ENCODE measurements at places on chromosomes 6 and 20. TPM values are rescaled to one million over a fixed set of nuclear protein-coding genes. Genes with fewer than 3 reads are reported as not detected.
A peak's percentile ranks its signal among the peaks of the same experiment; 100 is the strongest.

- no peak overlapping the region for H3K27ac ChIP-seq
- H3K27me3 ChIP-seq, result no peaks in the 10 kb centered on the region
- H3K4me1 ChIP-seq, result no peaks in the 10 kb centered on the region
- H3K4me3 ChIP-seq, result no peak overlapping the region
- no peaks in the 10 kb centered on the region for H3K36me3 ChIP-seq
Measured at GRCh38 chr20:54860716-54861115, 385.3 kb downstream of the DOK5 start.

DNA sequence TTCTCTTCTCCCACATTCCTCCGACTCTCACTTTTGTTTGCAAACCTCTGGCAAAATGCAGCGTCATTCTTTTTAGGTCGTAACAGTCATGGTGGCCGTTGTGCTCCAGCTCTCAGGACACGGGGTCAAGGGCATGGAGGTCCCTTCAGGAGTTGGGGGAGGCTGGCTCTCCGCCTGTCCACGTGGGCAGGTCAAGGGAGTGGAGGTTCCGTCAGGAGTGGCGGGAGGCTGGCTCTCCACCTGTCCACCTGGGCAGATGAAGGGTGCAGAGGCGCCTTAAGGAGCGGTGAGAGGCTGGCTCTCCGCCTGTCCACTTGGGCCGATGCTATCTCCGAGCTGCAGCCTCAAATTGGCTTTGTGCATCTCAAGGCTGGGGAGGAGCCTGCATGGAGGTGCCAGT is 98.0 kb downstream of the ERMARD start:
- H3K36me3 ChIP-seq, result no peaks in the 10 kb centered on the region
- H3K27me3 ChIP-seq, result peaks cover 21% of the 10 kb centered on the region
- no peak overlapping the region for H3K27ac ChIP-seq
- no peak overlapping the region for H3K4me3 ChIP-seq
- no peaks in the 10 kb centered on the region for H3K4me1 ChIP-seq

DNA sequence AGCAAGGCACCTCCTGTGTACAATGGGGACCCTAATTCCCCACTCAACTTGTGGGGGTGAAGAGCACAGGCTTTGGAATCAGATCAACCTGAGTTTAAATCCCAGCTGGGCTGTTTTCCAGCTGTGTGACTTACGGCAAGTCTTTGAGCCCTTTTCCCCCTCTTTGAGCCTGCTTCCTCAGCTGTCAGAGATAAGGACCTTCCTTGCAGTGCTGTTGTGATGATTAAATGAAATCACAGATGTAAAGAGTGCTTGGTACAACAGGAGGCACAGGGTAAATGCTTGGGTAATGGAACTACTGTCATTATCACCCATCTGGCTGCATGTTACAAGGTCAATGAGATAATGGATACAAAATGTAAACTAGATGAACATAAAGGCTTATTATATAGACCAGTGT is 3.2 kb downstream of the SNX21 start:
- no peak for DNase-seq
- peaks cover 42% of the 10 kb centered on the region for H3K4me1 ChIP-seq

GRCh38 chr6:129667621-129668020 is 42.4 kb downstream of the ARHGAP18 start:
- peaks cover 2% of the 10 kb centered on the region for H3K36me3 ChIP-seq
- DNase-seq, result no peak
- H3K4me1 ChIP-seq, result peaks cover 73% of the 10 kb centered on the region
- no peaks in the 10 kb centered on the region for H3K27me3 ChIP-seq
- H3K4me3 ChIP-seq, result no peak overlapping the region

- DNase-seq, result peak; percentile 41
- peaks cover 1% of the 10 kb centered on the region for H3K27me3 ChIP-seq
- H3K27ac ChIP-seq, result no peak overlapping the region
- no peak overlapping the region for H3K4me3 ChIP-seq
- H3K4me1 ChIP-seq, result peaks cover 47% of the 10 kb centered on the region
- H3K36me3 ChIP-seq, result no peaks in the 10 kb centered on the region
Measured at GRCh38 chr6:13825871-13826270, 11.5 kb upstream of the MCUR1 start.

GRCh38 chr20:38873050-38873581 is 53.1 kb upstream of the FAM83D start:
- H3K36me3 ChIP-seq, result no peaks in the 10 kb centered on the region
- DNase-seq, result no peak
- H3K4me1 ChIP-seq, result 0 out of 2 replicates have a peak, but pooled peaks cover 7% of the 10 kb centered on the region
- H3K27ac ChIP-seq, result no peak overlapping the region
- no peak overlapping the region for H3K4me3 ChIP-seq
- H3K27me3 ChIP-seq, result peaks cover 7% of the 10 kb centered on the region

DNA sequence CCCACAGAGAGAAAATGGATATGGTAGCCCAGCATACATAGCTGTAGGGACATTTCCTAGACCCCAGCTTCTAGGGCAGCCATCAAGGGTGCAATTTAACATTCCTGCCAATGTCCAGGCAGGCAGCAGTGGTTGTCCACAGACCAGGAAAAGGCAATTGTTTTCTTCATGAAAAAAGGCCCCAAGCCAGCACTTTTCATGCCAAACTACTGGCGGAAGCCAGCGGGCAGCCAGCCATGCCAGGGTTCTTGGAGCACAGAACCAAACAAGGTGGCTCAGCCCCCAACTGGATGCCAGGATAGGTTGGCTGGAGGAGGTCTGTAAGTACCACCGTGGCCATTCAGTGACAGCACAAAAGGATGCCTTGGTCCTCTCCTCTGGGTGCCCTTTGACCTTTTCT is 94.6 kb downstream of the BANF2 start:
- H3K4me1 ChIP-seq, result peaks cover 32% of the 10 kb centered on the region
- H3K4me3 ChIP-seq, result no peak overlapping the region
- H3K36me3 ChIP-seq, result no peaks in the 10 kb centered on the region

GRCh38 chr6:71489736-71490135 is 201.1 kb downstream of the OGFRL1 start:
- H3K27me3 ChIP-seq, result no peaks in the 10 kb centered on the region
- no peak overlapping the region for H3K4me3 ChIP-seq
- H3K4me1 ChIP-seq, result no peaks in the 10 kb centered on the region
- no peak overlapping the region for H3K27ac ChIP-seq

DNA sequence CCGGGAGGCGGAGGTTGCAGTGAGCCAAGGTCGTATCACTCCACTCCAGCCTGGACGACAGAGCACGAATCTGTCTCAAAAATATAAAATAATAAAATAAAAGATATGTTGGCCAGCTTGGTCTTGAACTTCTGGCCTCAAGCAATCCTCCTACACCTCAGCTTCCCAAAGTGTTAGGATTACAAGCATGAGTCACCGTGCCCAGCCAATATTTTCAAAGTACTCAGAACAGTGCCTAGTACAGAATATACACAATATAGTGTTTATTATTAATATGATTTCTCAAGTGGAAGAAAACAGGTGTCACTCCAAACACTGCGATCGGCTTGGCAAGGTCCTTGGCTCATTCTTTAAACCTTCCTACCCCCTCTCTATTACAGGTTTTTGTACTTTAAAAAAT is 3.1 kb downstream of the FAM210B start:
- no peak overlapping the region for H3K27ac ChIP-seq
- no peaks in the 10 kb centered on the region for H3K27me3 ChIP-seq
- peaks cover 18% of the 10 kb centered on the region for H3K36me3 ChIP-seq
- DNase-seq, result no peak
- H3K4me3 ChIP-seq, result no peak overlapping the region
- H3K4me1 ChIP-seq, result peaks cover 29% of the 10 kb centered on the region

GRCh38 chr6:148945301-148946021 is 198.6 kb downstream of the UST start:
- H3K4me3 ChIP-seq, result no peak overlapping the region
- DNase-seq, result no peak
- H3K36me3 ChIP-seq, result no peaks in the 10 kb centered on the region

DNA sequence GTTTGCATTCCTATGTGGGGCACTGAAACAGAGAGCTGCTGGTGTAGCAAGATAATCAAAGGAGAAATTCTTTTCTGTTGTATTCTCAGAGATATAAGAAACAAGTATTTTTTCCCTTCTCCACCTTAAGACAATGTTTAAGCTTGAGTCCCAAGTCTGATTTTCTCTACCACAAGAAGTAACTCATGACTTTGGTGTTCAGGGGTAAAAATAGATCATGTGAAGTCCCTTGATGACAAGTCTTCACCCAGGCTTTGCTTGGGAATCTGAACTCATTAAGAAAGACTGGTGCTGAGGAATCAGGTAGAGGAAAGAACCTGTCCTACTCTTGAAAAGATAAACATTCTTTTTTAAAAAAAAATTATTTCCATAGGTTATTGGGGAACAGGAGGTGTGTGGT is 205.6 kb downstream of the ALDH8A1 start:
- no peaks in the 10 kb centered on the region for H3K36me3 ChIP-seq
- DNase-seq, result no peak
- no peaks in the 10 kb centered on the region for H3K4me1 ChIP-seq
- H3K27me3 ChIP-seq, result no peaks in the 10 kb centered on the region
- no peak overlapping the region for H3K4me3 ChIP-seq
- H3K27ac ChIP-seq, result no peak overlapping the region

GRCh38 chr6:116238083-116238482 is 15.8 kb downstream of the TSPYL4 start:
- DNase-seq, result no peak
- H3K4me1 ChIP-seq, result no peaks in the 10 kb centered on the region
- H3K36me3 ChIP-seq, result peaks cover 20% of the 10 kb centered on the region

DNA sequence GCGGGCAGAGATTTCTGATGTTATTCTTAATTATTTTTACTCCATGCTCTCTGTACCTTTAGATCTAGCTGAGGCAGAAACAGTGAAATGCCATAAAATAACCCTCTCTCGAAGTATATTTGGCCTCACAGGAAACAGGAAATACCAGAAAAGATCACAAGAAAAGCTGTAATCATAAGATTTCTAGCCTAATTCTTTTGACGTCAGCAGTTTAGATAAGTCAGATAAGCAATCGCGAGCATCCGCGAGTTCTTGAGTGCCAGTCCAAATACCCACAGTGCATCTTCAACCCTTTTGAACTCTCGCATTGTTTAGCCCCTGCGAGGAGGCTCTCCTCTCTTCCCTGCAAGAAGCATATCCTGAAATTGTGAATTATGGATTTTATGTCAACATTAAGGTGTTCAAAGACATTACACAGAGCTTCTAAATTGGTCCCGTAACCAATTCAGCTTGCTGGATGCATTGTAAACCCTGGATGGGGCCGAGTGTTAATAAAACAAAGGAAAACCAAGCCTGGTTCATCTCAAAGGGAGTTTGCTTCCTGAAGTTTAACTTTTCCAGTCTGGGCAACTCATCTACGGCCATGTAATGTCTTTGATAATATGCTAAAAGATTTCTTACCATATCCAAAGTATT is 198.9 kb downstream of the MTFR2 start:
- H3K36me3 ChIP-seq, result no peaks in the 10 kb centered on the region
- no peak overlapping the region for H3K4me3 ChIP-seq
- DNase-seq, result no peak

GRCh38 chr6:110485491-110485890 is 9.1 kb upstream of the SLC22A16 start:
- no peak overlapping the region for H3K4me3 ChIP-seq
- 0 out of 3 replicates have a peak, but pooled peaks cover 4% of the 10 kb centered on the region for H3K27me3 ChIP-seq
- H3K4me1 ChIP-seq, result no peaks in the 10 kb centered on the region
- no peak for DNase-seq

DNA sequence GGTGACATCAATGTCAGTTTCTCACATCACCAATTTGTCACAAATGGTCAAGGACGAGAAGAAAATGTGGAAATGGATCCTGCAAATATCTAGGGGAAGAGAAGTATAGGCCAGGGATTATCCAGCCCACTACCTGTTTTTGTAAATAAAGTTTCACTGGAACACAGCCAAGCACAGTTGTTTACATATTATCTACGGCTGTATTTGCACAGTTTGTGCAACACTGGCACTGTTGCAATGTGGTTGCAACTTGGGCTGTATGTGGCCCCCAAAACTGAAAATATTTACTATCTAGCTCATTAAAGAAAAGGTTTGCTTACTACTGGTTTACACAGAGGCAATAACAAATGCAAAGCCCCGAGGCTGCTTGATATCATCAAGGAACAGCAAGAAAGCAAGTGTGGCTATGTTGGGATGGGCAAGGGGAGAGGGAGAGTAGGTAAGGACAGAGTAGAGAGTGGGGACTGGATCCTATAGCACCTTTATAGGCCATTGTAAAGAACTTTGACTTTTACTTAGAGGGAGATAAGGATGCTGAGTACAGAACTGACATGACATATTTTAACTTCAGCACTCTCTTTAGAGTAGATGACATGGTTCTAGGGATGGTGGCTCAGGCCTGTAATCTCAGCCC is 11.8 kb upstream of the STXBP5 start:
- no peaks in the 10 kb centered on the region for H3K36me3 ChIP-seq
- no peak overlapping the region for H3K4me3 ChIP-seq
- DNase-seq, result peak; percentile 76
- H3K4me1 ChIP-seq, result peaks cover 20% of the 10 kb centered on the region

DNA sequence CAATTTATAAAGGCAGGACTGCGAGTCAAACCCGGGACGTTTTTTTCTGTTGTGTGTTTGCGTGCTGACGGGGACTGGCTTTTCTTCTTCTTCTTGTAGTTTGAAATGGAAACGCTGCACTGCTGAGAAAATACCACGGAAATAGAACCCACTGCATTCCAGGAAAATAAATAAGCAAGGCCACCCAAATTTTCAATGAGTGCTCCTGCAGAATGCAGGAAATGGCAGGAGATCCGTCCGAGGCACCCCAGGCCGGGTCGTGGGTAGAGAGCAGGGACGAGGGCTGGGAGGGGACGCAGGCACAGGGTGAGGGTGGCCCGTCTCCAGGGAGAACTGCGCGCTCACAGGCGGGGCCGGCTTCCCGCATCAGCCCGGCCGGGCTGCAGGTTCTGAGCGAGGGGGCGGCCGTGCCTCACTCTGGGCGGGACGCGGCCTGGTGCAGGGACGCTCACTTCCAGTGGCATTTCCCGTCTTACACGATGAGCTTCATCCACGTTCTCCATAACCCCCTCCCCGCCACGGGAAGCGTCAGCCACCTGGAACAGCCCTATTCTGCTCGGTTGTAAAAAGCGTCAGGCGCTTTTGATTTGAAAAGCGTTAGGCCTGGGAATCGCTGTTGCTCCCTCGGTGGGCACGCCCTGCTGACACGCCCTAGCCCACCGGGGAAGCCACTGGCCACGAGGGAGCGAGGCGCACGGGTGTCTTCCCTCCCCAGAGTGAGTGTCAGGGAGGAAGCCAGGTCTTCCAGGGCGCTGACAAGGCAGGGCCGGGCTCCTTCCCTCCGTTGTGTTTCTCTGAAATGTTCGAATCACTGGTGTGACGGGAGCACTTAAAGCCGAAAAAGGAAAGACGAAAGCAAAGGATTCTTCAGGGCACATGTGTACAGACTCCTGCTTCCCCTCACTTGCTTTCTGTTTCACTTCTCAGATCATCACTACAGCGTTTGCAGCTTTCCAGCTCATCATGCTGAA is 17.9 kb upstream of the EXOC2 start:
- peaks cover 13% of the 10 kb centered on the region for H3K4me1 ChIP-seq
- H3K4me3 ChIP-seq, result peak overlapping the region; percentile 30
- no peaks in the 10 kb centered on the region for H3K36me3 ChIP-seq
- H3K27me3 ChIP-seq, result no peaks in the 10 kb centered on the region

GRCh38 chr6:25832307-25832662 is 433 bp upstream of the SLC17A1 start:
- no peaks in the 10 kb centered on the region for H3K36me3 ChIP-seq
- no peak overlapping the region for H3K4me3 ChIP-seq
- no peaks in the 10 kb centered on the region for H3K27me3 ChIP-seq
- no peak for DNase-seq

GRCh38 chr6:24517659-24518543 is 23.1 kb downstream of the ALDH5A1 start:
- no peak overlapping the region for H3K4me3 ChIP-seq
- no peaks in the 10 kb centered on the region for H3K27me3 ChIP-seq
- H3K27ac ChIP-seq, result no peak overlapping the region
- no peaks in the 10 kb centered on the region for H3K4me1 ChIP-seq

The PNLDC1 gene
- 0.04 TPM for polyA plus RNA-seq

The EYA2 gene
- polyA plus RNA-seq, result not detected

The GNAS-AS1 gene
- polyA plus RNA-seq, result not detected

The HLA-DMA gene
- 0.70 TPM for polyA plus RNA-seq

The VNN1 gene
- 11.7 TPM for polyA plus RNA-seq

The TPD52L1 gene
- 0.53 TPM for polyA plus RNA-seq

The SCUBE3 gene
- not detected for polyA plus RNA-seq

The SLC22A3 gene
- polyA plus RNA-seq, result 11.3 TPM

Data from HepG2 (cell line).